A549 treated with RU486 at 1 μM for 4 hours (cell line): ENCODE measurements at places on chromosomes 13 and 19. TPM values are rescaled to one million over a fixed set of nuclear protein-coding genes. Genes with fewer than 3 reads are reported as not detected.

MYO1F gene
- 0.25 to 0.65 TPM (median 0.32 TPM) in 5 replicates for total RNA-seq

NDUFA3 gene
- total RNA-seq: 182 to 311 TPM (median 230 TPM) in 5 replicates

ALOX5AP gene
- total RNA-seq: 1.9 to 4.5 TPM (median 3.0 TPM) in 5 replicates

WDR88 gene
- 0.16 TPM in 1 of 5 replicates, not detected in the others for total RNA-seq

SERP2 gene
- not detected in 5 replicates for total RNA-seq

ZNF414 gene
- total RNA-seq: 14.2 to 19.0 TPM (median 17.5 TPM) in 5 replicates

C19orf81 gene
- total RNA-seq: 7.1 to 13.3 TPM (median 9.7 TPM) in 5 replicates

MYH14 gene
- 5.0 to 8.3 TPM (median 6.5 TPM) in 5 replicates for total RNA-seq

PRTN3 gene
- 0.26 to 0.50 TPM (median 0.34 TPM) in 4 of 5 replicates, not detected in the other for total RNA-seq

CD37 gene
- total RNA-seq: not detected in 5 replicates

CCNA1 gene
- total RNA-seq: 0.21 to 0.42 TPM (median 0.32 TPM) in 5 replicates

IRS2 gene
- 11.1 to 20.3 TPM (median 18.2 TPM) in 5 replicates for total RNA-seq

RAX2 gene
- not detected in 5 replicates for total RNA-seq

KLK8 gene
- not detected in 5 replicates for total RNA-seq

FCER2 gene
- not detected in 5 replicates for total RNA-seq

HIPK4 gene
- 0.15 to 0.32 TPM (median 0.19 TPM) in 5 replicates for total RNA-seq

IGFL1 gene
- 2.2 to 3.1 TPM (median 2.6 TPM) in 5 replicates for total RNA-seq

MAMSTR gene
- total RNA-seq: 0.26 to 0.72 TPM (median 0.41 TPM) in 5 replicates

SLC10A2 gene
- total RNA-seq: not detected in 5 replicates

KLF2 gene
- total RNA-seq: 11.6 to 27.4 TPM (median 23.2 TPM) in 5 replicates

C2CD4C gene
- total RNA-seq: 0.15 to 0.61 TPM (median 0.54 TPM) in 5 replicates

PRMT1 gene
- total RNA-seq: 407 to 437 TPM (median 431 TPM) in 5 replicates

PABPC3 gene
- 0.07 to 0.22 TPM (median 0.14 TPM) in 5 replicates for total RNA-seq
